ENCODE measurements at places on chromosomes 11 and 22. TPM values are rescaled to one million over a fixed set of nuclear protein-coding genes. Genes with fewer than 3 reads are reported as not detected.

Gene OR51I1
- not detected for total RNA-seq

Gene PARVA
- total RNA-seq: 84.0 TPM

Gene SLC29A2
- 14.2 TPM for total RNA-seq

Gene CDC42EP1
- total RNA-seq: 73.9 TPM

Gene OR8B3
- not detected for total RNA-seq

Gene KLHL22
- total RNA-seq: 23.3 TPM

Gene B4GAT1
- total RNA-seq: 27.4 TPM

Gene MMP8
- not detected for total RNA-seq

DNA sequence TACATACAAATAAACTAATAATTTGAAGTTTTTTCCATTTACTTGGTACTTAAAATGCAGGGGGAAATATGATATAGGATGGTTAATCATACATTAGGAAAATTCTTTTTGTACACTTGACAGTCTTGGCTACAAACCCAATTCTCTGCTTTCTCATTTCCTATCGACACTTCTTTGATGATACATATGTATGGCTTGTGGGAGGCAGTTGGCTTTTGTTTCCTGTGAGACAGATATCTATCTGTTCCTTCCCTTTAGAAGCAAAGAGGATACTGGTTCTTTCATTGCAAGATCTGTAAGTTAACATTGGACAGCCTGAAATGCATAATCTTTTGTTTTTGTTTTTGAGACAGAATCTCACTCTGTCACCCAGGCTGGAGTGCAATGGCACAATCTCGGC, 47.9 kb upstream of the ADORA2A start:
- no peak for DNase-seq

GRCh38 chr11:130636722-130637464, 188.4 kb downstream of the ADAMTS15 start:
- DNase-seq: no peak

- peak; percentile 79 for DNase-seq
Measured at GRCh38 chr11:65224930-65225278, 36.9 kb upstream of the POLA2 start.

- peak; percentile 77 for DNase-seq
Measured at GRCh38 chr11:78742430-78742829, 167.8 kb upstream of the NARS2 start.

DNA sequence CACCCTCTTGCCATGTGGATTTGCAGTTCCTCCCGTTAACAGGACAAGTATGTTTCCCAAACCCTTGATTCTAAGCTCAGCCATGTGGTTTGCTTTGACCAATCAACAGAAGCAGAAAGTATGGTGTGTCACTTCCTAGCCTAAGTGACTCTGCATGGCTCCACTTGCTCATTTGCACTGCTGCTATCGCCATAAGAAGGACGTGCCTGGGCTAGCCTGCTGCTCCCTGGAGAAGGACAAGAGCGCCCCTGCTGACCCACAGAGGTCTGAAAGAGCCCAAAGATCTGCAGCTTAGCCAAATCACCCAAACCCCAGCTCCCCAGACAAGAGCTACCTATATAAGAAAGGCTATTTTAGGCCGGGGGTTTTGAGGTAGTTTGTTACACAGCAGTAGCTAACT, 18.0 kb downstream of the TBRG1 start:
- no peak for DNase-seq

DNA sequence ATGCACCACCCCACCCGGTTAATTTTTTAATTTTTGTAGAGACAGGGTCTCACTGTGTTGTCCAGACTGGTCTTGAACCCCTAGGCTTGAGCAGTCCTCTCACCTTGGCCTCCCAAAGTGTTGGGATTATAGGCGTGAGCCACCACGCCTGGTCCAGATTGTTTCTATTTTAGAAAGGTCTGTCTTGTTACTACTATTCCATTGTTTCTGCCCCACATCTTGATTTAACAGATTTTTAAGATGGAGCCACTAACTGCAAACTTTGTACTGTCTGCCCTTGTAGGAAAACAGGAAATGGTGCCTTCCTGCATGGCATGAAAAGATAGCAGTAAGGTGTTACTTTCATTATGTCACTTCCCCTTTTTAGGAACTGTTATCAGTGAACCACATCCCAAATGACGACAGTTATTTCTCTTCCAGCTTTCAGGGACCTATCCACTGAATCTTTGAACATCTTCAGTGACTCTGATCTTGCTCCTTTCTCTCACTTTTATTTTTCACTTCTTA, 23.2 kb downstream of the TAF1D start:
- no peak for DNase-seq

GRCh38 chr11:103923451-103923931, 112.9 kb upstream of the DDI1 start:
- DNase-seq: no peak

DNA sequence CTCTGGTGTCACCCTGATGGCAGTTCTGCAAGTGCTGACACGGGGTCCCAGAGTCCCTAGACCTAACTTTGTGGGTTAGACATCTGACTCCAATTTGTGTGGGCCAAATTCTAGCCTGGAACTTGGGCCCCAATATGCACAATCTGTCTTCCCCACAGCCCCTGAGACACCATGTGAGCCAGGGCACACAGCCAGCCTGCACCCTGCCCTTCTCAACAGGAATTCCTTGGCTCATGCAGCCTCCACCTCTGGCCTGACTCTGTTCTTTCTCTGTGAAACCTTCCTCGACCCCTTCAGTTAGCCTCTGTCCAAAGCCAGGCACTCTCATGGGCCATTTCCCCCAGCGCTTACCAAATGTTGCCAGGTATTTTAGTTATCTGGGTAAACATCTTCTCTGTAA, 59.1 kb upstream of the POU2AF1 start:
- no peak for DNase-seq

DNA sequence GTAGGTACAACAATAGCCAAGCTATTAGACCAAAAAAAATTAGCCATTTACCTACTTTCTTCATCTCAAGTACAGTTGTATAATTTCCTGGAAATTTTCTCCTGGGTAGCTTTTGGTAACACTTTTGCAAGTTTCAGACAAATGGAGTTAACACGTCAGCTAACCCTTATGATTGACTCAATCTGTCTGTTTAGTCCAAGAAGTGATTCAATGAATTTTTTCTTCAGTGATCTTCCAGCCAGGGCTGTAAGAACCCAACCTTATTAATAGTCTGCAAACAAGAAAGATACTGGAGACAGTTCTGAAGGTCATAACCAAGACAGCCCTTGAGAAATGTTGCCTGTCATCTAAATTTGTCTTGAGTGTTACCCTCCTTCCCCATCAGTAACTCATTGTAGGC, 30.1 kb upstream of the FIBIN start:
- DNase-seq: no peak

GRCh38 chr11:9379041-9379440, 5.4 kb upstream of the IPO7 start:
- no peak for DNase-seq

- no peak for DNase-seq
Measured at GRCh38 chr11:16935518-16936302, 78.5 kb downstream of the PLEKHA7 start.

GRCh38 chr22:43554694-43555365, 143.0 kb downstream of the MPPED1 start:
- no peak for DNase-seq

GRCh38 chr11:61041755-61042518, 60.4 kb upstream of the CD5 start:
- no peak for DNase-seq

- peak; percentile 18 for DNase-seq
Measured at GRCh38 chr11:75270896-75271418, 30.4 kb downstream of the TPBGL start.

DNA sequence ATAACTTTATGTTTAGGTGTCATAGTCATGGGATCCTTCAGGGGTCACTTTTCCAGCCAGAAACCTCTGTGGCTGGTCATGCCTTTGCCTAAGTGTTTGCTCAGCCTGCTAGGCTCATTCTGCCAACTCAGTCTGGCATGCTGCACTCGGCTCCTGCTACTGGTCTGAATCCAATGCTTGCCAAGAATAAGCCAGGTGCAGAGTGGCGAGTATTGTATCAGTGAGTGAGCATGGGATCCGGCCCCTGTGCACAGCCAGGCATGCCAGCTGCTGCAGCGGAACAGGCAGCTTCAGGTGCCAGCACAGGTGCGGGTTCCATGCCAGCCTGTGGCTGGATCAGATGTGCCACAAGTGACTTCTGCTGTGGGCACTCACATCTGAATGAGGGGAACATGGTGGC, 1269.3 kb upstream of the CNTN5 start:
- no peak for DNase-seq

- peak; percentile 95 for DNase-seq
Measured at GRCh38 chr22:37933711-37934376, 19.6 kb downstream of the C22orf23 start.

- DNase-seq: no peak
Measured at GRCh38 chr11:35216962-35217678, 78.1 kb downstream of the CD44 start.

All from upper lobe of right lung (tissue), 1 donor.